GM04503 (cell line): ENCODE measurements at places on chromosomes 12 and 14.
A peak's percentile ranks its signal among the peaks of the same experiment; 100 is the strongest.

DNA sequence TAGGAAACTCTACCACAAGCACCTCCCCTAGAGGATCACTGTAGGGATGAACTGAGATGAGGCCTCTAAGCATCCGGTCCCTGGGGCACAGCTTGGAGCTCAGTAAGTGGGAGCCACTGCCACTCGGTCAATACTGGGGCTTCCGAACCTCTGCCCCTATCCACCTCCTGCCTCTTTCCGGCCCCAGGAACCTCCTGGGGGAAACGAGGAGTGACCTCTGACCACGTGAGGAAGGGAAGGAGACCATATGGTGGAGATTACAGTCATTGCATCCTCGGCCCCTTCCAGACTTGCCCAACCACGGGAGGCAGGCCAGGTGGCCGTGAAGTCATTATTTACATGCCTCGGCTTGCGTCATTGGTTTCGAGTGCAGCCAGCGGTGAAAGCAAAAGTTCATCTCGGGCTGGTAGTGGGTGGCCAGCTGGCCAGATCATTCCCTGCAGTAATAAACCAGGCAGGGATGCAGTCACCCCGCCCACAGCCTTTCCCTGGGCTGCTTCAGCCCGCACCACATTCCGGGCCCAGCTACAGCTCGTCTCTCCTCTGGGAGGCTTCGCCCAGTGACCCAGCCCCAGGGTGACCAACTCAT lies 65.4 kb downstream of the C14orf132 start:
- peak; percentile 96 for DNase-seq

- DNase-seq: no peak
Measured at GRCh38 chr14:82180139-82180538, 646.5 kb upstream of the SEL1L start.

DNA sequence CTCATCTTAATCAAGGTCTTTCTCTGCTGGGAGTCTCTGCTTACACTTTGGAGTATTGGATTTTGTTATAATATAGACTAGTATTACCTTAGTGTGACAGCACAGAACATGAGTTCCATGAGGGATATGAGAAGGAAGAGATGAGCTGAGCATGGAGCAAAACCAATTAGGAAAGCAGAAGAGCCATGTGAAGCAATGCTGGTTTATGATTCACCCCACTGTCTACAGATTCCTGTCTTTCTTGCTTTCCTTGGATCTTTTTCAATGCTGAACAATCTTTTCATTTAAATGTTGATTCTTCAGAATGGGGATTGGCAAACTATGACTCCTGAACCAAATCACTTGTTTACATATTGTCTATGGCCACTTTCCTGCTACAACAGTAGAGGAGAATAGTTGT lies 70.4 kb upstream of the KITLG start:
- DNase-seq: peak; percentile 79

DNA sequence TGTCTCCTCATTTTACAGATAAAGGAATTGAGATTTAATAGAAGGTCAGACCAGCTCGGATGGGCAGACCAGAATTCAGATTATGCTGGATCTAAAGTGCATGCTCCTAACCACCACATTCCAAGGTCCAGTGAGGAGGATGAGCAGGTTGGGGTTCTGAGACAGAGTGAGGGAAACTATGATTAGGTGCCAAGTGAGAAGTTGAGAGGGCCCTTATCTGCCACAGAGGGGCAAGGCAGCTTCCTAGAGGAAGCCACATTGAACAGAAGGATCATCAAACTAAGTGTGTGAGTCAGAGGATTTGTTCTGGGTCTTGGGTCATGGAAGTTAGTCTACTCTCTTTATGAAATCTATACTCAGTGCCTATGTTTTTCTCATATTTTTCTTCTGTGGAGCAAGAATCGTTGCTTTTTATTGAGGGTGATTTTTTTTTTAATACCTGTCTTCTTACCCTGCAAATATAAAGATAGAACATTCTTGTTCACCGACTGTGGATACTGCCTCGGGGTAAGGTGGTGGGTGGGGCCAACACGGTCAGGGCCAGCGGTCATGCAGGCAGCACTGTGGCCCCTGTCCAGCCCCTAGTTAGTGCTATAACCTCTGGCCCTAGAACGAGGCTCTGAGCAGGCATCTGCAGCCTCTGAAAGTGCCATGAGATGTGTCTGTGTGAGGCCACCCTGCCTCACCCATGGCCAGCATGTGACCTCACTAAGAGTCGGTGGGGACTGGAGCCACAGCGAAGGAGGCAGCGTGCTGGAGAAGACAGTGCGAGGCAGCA lies 55.6 kb upstream of the PTHLH start:
- DNase-seq: no peak

DNA sequence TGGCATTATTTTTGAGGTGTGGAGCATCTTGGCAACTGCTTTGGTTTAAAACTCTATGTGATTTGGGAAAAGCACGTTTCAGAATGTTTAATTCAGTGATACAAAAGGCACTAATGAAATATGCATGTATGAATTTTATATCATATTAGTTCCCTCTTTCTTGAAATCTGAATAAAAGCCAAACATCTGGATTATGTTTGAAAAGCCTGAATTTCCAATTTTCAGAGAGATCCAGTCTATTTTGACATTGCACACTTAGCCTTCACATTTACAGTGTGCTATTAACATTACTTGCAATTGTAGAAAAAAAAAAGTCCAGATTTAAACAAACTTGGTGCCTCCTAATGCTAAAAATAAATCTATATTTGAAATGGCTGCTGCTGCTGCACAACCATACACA lies 219.1 kb upstream of the NPAS3 start:
- DNase-seq: no peak

DNA sequence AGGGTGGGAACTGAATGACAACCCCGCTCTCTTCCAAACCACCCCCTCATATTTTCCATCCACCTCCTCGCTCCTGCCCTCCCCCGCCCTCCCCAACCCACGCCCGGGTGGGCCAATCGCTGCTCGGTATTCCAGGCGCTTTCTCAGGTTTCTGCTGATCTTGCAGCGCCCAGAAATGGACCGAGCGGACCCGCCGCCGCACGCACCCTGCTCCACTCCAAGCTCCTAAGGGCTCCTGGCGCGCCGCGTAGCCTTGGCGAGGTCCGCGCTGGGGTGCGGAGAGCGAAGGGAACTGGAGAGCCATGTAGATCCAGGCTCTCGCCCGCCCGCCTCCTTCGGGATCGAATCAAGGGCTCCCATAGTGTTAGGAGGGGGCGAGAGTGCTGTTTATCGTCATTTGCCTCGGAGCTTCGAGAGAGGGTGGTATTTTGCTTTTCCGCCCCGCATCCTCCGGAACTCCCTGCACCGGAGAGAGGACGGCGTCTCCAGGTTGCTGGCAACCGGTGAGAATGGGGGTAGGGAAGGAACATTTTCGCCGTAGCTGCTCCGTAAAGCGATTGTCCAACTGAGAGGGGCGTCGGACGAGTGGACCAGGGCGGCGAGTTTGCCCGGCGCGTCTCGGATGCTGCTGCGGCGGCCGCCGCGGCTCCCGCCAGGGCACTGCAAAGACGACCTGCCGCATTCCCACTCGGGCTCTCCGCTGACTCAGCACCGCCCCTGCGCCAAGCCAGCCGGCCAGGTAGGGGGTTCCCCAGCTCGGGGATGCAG lies at the start of gene KCNA1:
TSS of gene KCNA1 (plus strand) at position 172 of the 768 bp plus-strand sequence. CDS start 1,474 bp downstream, outside the sequence.
- no peak for DNase-seq

- DNase-seq: no peak
Measured at GRCh38 chr14:104438166-104438887, 141.2 kb upstream of the C14orf180 start.

- DNase-seq: no peak
Measured at GRCh38 chr12:94753036-94753679, 102.8 kb upstream of the TMCC3 start.

- DNase-seq: peak; percentile 16
Measured at GRCh38 chr12:120940799-120941198, 36.6 kb upstream of the SPPL3 start.

DNA sequence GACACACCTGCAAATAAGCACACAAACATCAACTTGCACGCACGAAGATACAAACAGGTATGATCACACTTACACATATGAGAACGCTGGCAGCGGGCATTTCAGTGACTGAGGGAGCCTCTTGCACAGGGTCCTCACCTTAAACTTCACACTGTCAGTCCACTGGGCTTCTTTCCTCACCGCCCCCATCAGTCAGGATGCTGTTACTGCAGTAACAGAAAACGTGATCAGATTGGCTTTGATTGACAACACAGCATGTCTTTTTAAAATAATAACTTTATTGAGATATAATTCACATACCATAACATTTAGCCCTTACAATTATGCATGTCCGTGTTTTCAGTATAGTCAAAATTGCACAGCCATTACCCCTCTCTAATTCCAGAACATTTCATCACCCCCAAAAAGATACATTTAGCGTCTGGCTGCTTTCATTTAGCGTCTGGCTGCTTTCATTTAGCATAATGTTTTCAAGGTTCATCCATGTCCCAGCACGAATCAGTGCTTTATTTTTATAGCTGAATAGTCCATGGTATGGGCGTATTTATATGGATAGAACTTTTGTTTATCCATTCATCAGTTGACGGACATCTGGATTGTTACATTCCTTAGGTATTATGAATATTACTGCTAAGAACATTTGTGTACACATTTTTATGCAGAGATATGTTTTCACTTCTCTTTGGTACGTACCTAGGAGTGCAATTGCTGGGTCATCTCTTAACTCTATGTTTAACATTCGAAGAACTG lies 8.4 kb downstream of the CCDC197 start:
- no peak for DNase-seq

DNA sequence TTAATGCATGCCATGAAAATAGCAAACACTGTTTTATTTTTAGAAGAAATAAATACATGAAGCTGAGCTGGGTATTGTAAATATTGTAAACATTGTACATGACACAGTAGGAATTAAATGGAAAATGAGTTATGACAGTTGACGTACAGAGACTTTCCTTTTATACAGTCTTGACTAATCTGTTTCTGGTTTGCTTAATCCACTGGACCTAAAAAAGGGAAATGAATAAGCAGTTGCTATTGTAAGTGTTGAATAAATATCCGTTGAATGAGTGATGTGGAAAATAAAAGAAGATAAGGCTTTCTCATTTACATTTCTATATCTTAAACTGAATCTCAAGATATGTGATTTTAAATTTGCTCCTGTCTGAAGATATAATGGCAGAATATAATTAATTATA lies 15.0 kb downstream of the PMCH start:
- no peak for DNase-seq

GRCh38 chr14:74275241-74275841 lies 27.4 kb downstream of the ABCD4 start:
- peak; percentile 92 for DNase-seq

DNA sequence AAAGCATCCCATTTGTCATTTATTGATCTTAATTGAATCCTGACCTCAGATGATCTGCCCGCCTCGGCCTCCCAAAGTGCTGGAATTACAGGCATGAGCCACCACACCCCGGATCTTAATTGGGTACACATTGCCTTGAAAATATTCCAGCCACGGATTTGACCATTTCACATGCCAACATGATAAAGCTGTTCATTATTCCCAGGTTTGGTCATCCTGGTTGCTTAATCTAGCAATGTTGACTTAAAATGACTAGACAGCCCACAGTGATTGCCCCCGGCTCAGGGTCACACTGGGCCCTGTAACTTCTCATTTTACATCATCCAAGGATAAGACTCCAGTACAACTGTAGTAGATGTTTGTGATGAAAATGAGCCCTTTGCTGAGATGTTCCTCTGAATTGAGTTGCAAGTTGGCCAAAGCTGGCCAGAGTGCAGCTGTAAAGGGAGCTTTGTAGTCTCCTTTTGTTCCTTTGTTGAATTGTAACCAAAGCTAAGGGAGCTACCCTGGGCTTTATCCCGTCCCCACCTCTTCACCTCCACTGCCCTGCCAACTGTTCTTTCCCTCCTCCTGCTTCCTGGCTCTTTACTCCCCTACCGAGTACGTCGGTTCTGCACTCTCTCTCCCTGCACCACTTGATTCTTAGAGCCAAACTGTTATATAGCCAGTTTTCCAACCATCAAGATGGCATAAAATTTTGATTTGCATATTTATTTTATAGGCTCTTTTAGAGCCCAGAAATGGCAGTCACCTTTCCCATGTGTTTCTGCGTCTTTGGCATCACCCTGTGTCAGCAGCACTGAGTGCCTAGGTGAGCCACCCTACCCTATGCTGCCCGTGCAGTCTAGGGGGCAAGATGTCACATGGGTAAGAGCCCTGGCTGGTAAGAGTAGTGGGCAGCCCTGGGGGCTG lies 141.3 kb upstream of the HIF1A start:
- peak; percentile 99 for DNase-seq

DNA sequence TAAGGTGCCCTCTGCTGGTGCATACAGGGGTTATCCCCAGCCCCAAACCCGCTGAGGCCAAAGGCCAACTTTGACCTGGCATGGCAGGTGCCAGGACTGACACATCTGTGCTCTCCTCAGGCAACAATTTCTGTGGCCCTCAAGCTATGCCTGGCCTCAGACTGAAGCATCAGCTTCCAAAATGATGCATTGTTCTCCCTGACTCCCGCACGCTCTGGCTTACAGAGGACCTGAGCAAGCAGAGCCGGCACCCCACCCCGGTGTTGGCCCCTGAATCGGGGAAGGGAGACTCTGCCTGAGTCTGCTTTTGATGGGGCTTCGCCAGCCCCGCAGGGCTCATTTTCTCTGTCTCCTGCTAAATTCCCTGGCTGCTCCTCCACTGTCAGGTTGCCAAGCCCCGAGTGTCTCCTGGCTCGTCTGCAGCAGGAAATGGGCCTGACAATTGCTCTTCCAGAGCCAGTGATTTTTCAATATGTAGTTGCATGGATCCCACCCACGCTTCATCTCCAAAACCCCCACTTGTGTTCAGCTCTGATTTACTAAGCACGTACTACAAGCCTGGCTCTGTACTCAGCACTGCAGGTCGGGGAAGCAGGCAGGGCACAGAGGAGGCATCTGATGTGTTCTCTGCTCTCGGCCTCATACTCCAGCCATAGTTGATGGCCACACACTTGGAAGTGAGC lies 126.1 kb downstream of the SLC38A6 start:
- DNase-seq: no peak

DNA sequence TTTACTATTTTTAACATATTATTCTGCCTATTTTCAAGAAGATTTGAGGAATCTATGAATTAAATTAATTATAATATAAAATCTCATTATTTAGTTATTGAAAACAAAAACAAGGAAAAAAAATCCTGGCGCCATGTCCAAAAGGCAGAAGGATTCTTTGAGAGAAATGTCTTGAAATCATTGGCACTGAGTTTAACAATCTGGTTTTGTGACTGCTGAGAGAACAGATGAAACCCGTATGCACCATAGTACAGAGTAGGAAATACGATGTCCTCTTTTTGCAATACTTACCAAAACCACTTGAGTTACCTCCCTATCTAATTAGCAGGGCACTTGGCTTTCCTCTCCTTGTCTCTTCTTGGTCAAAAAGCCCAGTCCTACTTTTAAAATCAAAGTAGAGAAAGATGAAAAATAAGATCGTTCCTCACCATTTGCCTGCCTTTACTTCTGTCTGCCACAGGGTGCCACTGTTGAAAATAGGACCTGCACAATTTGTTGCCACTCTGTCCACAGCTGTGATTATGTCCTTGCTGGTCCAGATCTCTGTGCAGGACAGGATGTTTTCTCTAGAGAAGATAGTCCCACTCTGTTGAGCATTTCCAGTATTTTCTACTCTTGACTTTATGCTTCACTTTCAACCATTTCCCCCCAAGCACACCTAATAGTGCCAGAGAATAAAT lies 179.7 kb downstream of the PDZRN4 start:
- DNase-seq: no peak
